ENCODE measurements at places on chromosomes 11 and 22.

DNA sequence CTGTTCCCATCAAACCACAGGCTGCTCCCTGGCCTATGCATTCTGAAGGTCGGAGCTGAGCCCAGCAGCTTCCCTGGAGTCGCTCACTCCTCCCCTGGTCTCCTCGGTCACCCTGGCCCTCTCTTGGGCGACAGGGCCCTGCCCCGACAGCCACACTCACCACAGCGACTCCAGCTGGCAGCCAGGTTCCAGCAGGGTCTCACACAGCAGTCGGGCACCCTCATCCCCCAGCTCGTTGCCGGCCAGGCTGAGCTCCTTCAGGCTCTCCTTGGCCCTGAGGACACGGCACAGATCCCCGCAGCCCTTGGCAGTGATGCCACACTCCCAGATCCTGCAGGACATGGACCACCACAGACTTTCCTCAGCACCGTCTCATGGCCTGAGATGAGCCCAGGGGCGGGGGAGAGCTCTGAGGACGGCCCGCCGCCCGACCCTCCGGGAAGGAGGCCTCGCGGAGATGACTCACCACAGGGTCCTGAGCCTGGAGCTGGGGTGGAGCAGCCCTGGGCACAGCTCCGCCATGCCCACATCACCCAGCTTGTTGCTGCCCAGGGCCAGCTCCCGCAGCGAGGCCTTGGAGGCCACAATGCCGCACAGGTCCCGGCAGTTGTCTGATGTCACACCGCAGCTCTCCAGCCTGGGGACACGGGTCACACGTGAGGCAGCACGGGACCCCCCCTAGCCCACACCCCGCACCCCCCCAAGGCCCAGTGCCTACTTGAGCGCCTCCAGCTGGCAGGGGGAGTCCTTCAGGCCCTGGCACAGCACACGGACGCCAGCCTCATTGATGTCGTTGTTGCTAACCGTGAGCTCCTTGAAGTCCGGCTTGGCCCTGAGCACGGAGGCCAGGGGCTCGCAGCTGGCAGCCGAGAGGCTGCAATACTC lies 8.5 kb downstream of the RNH1 start:
- DNase-seq = no peak

GRCh38 chr11:62592146-62592815 lies 958 bp upstream of the TUT1 start:
- no peak for DNase-seq

- DNase-seq = no peak
Measured at GRCh38 chr22:49751318-49751965, 76.2 kb downstream of the BRD1 start.

DNA sequence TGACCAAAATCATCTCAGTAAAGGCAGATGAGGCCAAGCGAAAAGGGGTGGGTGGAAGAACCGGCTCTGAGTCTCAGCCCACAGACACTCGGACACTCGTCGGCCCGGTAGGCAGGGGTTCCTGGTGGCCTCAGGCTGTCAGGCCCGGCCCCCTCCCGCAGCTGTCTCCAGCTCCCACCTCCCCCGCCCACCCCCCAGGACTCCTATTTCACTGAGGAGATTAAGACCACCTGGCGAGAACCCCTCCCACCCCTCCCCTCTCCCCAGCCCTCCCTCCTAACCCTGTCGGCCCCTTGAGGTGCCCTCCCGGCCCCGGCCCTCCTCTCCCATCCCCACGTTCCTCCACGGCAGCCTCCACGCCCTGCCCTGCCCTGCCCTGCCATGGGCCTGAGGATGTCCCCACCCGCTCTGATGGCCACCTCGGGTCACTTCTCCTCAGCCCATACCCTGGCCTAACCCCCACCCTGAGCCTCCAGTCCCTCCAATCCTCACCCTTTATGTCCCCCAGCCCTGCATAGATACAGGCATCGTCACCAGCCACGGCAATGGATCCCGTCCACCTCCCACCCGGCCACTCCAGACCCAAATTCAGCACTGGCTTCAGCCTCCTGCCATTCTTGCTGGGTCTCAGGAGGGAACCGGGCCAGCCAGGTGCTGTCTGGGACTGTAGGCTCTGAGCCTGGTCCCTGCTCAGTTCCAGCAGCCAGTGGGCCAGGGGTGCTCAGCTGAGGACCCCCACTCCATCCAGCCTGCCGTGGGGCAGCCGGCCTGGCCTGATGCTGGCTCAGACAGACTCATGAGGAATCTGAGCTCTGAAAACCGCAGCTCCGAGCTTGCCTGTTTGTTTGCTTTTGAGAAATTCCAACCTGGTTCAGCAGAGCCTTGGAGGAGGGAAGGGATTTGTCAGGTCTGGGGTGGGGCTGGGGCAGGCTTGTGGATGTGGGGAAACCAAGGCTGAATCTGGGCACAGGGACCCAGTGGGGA lies 9.8 kb upstream of the TBX1 start:
- no peak for DNase-seq

- peak; percentile 43 for DNase-seq
Measured at GRCh38 chr11:119403021-119403420, 20.0 kb downstream of the THY1 start.

DNA sequence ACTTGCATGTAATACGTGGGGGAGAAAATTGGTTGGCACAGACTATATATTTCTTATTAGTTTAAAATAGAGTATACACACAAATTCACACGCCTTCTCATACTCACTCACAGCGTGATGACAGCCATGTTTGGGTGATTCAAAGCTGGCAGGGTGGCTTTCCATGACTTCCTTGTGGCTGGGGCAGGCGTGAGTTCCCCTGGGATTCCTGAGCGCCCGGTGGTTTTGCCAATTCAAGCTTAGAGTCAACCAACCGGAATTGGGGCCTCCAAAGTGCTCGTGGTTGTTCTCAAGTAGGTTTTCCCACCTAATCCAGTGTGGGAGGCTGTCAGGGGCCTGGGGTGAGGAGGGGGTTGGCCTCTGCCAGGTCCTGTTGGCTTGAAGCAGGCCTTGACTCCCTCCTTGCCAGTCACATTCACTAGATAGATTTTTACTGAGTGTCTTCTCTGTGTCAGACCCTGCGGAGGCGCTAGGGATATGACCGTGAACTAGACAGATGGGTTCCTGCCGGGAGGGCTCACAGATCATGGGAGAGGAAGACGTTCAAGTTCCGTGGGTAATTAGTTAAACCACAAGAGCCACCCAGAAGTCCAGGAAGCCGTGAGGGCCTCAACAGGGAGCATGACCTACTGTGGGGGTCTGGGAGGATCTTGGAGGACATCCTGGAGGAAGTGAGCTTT lies 11.5 kb downstream of the PKNOX2 start:
- DNase-seq = no peak

DNA sequence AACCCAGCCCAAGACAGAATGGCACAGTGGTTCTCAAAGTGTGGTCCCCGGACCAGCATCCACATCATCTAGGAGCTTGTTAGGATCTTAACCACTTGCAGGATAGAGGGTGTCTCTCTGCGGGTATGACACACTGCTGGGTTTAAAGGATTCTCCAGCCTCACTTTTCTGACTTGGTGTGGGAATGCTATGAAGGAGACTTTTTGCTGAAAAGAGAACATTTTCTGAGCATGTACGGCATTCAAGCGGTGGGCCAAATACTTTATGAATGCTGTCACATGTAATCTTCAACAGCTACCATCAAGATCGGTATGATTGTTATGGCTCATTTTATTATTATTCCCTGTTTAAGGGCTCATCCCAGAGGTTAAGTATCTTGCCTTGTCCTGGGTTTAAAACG lies 1.8 kb upstream of the CD82 start:
- no peak for DNase-seq
